Renal pelvis (tissue), 12 donors: ENCODE measurements at places on chromosomes 7 and 10.

DNA sequence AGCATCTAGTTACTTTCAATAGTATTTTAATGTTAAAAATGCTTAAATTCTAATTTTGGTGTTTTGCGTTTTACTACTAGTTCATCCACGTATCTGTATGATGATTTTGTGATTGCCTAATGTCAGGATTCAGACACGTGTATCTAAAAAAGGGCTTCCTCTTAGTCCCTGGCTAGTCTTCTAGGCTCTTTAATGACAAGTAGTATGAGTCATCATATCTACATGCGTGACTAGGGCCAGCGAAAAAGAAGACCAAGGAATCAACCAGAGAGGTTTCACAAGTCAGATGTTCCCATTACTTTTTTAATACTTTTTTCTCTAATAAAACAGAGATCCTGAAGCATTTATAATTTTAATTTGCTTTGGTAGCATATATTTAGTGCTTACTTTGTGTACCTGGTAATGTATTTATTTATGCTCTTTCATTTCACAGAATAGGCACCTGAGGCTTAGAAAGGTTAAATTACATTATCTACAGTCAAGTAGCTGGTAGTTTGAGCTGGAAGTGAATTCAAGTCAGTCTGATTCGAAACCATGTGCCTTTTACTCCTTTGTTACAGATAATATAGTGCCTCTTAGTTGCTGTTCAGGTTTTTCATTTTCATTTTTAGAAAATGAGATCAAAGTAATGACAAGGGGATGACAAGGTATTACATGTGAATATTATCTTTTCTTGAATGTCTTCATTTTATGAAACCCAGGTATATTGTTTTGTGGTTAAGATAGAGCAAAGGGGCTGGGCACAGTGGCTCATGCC is 140.3 kb downstream of the FOXP2 start:
- DNase-seq: no peak

DNA sequence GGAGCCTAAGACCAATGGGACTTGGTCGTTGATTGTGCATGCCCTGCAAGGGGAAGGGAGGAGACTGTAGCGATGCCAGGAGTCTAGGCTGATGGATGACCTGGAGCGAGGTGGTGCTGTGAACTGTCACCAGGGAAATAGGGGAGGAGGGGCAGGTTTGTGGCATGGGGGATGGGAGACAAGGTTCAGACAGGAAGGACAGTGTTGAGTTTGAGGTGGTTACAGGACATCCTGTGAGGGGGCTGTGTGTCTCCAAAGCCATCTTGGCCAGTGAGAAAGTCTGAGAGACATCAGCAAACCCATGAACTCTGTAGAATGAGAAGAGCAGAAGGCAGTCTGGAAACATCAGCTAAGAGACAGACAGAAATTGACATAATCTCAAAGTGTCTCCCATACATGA is 38.5 kb upstream of the KDM7A start:
- no peak for DNase-seq

DNA sequence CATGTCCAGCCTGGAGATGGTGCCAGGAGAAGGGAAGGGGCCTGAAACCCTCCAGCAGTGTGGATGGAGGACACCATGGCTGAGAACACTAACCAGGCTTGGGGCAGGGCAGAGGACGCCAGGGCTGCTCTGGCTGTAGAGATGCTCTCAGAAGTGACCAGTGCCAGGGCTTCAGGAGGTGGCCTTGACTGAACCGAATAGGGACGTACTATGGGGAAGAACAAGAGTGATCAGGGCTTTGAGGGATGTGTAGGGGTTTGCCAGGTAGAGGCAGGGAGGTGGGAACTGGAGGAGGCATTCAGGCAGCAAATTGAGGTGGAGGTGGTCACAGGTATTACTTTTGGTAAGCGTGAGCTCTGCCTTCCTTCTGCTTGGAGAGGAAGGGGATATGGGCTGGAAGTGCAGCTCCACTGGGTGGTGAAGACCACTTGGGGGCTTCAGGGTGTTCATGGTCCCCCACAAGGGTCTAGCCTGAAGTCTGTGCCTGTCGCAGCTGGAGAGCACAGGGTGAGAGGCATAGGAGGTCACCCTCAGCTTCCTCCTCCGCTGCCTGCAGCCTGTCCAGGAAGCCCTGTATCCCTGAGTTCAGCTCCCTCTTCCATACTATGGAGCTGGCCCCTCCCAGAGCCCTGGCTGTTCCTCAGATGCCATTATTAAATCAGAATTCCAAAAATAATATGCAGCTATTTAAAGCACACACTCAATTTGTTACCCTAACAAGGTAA is 27.8 kb downstream of the ADCY1 start:
- DNase-seq: no peak

DNA sequence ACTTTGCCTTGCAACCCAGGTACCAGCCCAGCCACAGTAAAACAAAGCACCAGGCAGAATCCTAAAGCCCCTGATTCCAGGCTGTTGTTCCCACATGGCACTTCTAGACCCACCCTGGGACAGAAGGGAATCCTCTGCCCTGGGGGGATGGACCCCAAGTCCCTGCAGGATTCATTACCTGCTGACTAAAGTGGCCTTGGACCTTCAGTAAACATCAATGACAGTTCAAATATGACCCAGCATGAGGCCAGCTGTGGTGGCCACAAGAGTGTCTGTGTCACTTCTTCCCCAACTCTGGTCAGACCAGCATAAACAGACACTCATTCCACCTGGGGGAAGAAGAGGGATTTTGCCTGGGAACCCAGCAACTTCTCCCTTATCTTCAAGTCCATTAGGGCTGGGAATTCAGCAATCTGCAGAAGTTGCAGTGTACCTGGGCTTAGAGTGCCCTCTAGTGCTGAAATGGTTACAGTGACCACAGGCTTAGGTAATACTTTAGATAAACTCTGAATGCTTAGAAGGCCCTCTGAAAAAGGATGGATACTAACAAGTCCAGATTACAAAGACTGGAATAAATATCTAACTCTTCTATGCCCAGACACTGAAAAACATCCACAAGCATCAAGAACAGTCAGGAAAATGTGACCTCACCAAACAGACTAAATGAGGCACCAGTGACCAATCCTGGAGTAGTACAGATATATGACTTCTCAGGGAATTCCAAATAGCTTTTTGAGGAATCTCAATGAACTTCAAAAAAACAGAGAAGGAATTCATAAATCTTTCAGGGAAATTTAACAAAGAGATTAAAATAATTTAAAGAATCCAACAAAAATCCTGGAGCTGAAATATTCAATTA is 108.5 kb upstream of the TMEM168 start:
- DNase-seq: peak; percentile 24

DNA sequence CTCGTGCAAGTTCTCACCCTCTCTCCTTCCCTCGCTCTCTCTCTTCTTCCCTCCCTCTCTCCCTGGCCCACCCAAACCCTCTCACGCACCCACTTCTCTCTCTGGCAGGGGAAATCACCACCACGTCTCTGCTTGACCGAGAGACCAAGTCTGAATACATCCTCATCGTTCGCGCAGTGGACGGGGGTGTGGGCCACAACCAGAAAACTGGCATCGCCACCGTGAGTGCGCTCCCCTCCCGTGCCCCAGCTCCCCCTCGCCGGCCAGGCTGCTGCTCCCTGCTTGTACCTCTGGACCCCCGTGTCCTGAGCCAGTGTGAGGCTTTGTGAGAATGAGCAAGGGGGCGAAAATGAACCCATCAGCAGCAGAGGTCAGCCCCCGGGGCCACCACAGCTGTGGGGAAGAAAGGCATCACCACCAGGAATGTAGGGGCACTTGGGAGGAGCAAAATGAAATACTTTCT is 25.5 kb downstream of the C10orf105 start:
- no peak for DNase-seq

DNA sequence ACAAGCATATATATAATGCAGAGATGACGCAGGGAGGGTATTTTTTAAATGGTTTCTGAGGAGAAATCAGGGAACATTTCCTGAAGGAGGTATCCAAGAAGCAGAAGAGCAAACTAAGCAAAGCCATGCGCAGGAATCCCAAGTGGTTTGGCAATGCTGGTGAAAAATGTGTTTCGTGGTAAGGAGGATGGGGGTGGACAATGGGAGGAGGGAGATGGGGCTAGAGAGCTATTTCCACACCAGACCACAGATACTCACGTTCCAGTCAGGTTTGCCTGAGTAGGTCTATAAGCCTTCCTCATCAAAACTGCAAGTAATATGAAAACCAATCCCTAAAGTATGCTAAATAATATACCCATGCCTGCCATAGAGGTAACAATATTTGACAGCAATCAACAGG is 223.7 kb upstream of the MKLN1 start:
- DNase-seq: no peak

GRCh38 chr10:92113911-92114600 is 176.8 kb downstream of the CPEB3 start:
- no peak for DNase-seq

DNA sequence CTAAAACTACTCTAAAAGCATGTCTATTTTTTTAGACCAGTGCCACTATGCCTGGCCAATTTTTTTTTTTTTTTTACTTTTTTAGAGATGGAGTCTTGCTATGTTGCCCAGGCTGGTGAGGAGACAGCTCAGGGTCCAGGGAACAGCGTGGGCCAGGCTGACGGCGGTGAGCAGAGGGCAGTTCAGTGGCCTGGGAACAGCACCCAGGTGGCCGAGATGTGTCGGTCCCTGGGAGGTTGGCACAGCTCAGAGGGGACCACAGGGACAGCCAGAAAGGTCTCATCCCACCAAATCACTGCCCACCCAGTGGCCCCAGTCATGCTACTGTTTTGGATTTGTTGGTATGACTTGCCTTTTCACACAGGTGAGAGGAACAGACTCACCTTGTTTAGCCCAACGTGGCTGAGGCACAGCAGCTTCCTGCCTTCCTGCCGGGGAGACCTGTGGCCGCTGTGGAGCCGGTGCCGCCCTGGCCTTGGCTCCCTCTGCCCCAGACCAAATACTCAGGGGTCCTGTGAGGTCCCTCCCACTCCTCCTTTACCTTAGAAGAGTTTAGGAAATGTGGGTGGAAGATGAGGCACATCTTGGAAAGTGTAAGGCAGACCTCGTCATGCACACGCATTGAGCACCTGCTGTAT is 109.6 kb downstream of the PTPRE start:
- no peak for DNase-seq

GRCh38 chr7:2471022-2471329 is 5.2 kb downstream of the GRIFIN start:
- no peak for DNase-seq

- DNase-seq: no peak
Observed at GRCh38 chr10:48473704-48474103, 131.2 kb downstream of the ARHGAP22 start.

DNA sequence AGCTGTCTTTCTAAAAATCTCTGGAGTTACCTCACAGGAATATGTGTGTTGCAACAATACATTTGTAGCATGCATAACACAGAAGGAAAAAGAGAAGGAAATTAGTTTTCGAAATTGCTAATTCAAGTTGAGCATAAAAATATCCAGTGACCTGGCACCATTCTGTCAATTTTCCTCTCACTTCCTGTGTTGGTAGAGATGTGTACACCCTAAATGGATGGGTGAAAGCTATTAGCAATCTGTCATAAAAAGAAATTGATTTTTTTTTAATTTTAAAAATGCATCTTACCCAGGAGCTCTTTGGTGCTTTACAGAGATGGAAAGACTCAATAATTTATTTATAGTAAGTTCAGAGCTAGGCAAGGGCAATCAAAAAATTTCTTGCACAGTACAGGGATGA is 333.3 kb upstream of the TMEM229A start:
- no peak for DNase-seq

GRCh38 chr7:108456845-108457540 is 757 bp upstream of the NRCAM start:
- no peak for DNase-seq

DNA sequence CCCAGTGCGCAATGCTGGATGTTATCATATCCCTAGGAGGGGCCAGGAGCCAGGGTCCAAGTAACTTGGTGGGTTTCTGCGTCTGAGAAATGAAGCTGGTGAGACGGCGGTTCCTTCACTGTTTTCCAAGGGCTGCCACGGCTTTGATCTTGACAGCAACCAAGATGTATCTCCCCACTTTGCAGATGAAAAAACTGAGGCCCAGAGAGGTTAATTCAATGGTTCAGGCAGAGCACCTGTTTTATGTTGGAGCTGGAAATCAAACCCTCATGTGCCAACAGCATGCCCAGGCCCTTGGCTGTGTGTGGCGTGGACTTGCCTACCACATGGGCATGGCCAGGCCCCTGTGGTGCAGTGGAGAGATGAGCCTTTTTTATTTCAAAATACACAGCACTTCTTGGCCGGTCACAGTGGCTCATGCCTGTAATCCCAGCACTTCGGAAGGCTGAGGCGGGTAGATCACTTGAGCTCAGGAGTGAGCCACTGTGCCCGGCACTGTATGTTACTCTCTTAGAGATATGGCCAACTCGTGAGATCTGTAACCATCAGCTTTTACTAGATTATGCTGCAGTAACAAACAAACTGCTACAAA is 225.2 kb upstream of the SH2B2 start:
- DNase-seq: no peak

DNA sequence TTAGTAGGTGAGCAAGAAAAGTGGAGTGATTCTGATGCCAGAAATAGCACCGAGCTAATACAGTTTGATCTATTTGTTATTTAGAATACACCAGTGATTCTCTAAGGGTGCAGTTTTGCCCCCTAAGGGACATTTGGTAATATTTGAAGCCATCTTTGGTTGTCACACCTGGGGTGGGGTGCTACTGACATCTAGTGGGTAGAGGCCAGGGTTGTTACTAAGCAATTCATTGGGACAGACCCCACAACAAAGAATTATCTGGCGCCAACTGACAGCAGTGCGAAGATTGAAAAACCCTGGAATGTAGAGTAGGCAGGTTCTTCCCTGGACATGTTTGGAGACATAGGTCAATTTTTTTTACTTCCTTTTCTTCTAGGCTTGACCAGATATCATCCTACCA is 14.6 kb downstream of the PALS2 start:
- peak; percentile 8 for DNase-seq

- no peak for DNase-seq
Observed at GRCh38 chr7:19119870-19120486, 2.5 kb upstream of the TWIST1 start.

- DNase-seq: no peak
Observed at GRCh38 chr7:150428671-150429451, 21.6 kb upstream of the GIMAP8 start.

DNA sequence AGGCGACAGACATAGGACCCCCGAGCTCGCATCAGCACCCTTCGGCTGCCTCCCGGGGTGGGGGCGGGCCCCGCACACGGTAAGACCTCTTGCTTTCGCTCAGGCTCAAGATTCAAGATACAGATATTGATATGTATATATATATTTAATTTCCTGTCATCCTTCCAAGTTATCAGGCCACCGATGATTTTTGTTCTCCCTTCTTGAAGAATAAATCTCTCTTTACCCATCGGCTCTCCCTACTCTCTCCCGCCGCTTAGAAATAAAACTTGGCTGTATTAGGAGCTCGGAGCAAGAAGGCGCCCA is 603 bp downstream of the ADRA2A start:
- DNase-seq: no peak

- DNase-seq: no peak
Observed at GRCh38 chr10:51257511-51258248, 183.4 kb downstream of the PRKG1 start.

- DNase-seq: no peak
Observed at GRCh38 chr7:50782375-50783208, at the start of gene GRB10. GRB10 (minus strand) TSS chr7:50782896; CDS start chr7:50732322, 50,574 bp downstream.

DNA sequence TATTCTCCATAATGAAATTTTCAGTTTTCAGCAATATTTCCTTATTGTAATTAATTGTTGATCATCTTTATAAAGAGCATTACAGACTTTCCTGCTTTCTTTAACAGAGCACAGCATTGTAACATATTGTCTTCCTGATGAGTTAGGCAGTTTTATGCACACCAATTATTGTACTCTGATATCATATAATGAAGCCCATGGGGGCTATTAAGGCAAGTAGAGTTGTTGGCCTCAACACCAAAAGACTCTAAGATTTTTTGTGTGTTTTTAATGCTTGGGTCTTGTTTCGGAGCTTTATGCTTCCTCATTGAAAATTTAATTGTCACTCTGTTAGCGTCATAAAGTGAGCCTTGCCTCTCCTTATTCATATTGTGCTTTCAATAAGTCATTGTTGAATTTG is 49.2 kb upstream of the ARID5B start:
- no peak for DNase-seq
